ENCODE measurements at places on chromosomes 7 and 10.
A peak's percentile ranks its signal among the peaks of the same experiment; 100 is the strongest.

GRCh38 chr7:14071045-14071444 lies 81.6 kb upstream of the ETV1 start:
- DNase-seq = no peak

DNA sequence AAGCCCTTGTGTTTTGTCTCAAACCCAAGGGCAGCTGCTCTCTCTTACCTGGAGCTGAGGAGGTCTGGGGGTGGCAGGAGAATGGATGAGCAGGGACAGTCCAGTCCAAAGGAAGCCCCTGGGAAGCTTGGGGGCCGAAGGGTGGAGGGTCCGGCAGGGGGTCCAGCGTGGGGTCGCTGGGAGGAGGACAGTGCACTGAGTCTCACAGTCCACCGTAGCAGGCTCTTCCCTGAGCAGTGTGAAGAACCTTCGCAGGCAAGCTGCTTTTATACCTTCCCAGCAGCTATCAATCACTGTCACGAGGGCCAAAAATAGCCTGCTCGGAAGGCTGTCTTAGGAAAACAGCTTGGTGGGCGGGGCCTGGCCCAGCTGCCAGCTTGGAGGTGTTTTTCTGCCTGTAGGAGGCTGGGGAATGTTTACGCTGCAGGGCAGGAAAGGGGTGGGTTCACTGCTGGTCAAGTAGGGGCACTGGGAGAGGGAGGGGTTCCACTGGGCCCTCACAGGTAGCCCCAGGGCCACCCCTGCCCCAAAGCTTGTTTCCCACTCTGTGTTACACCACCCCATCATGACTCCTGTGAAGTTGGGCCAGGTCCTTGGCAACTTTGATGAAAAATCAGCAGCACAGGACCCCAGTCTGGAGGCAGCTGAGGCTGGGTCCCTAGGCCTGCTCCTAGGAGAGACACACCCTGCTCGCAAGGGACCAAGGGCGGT lies at the start of gene DEPP1:
Gene DEPP1 (minus strand): TSS at position 240 of the 711 bp plus-strand sequence. CDS start 779 bp downstream, outside the sequence.
- peak; percentile 96 for DNase-seq

- no peak for DNase-seq
Measured at GRCh38 chr7:14858866-14859265, 43.7 kb downstream of the DGKB start.

GRCh38 chr7:105487579-105488571 lies 34.2 kb downstream of the PUS7 start:
- peak; percentile 88 for DNase-seq

GRCh38 chr10:74651565-74651964 lies 174.8 kb upstream of the KAT6B start:
- no peak for DNase-seq

DNA sequence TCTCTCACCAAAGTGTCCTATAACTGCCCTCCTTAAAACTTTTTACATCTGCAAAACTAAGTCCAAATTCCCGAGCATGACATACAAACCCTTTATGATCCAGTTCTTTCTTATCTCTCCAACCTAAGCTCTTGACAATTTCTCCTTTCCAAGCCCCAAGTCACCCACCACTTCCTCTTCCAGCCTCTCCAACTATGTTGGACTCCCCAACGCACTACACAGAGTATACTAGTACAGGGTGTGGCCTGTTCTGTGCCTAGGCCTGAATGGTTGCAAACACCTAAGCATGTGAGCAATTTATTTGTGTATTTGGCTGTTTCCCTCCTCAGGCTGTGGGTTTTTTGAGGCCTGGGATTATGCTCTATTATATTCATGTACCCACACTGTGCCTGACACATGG lies 101.2 kb upstream of the APBB1IP start:
- no peak for DNase-seq

- DNase-seq = peak; percentile 97
Measured at GRCh38 chr7:90720984-90721760, 125.1 kb downstream of the CDK14 start.

- DNase-seq = no peak
Measured at GRCh38 chr10:31770307-31770902, 158.2 kb downstream of the ARHGAP12 start.

DNA sequence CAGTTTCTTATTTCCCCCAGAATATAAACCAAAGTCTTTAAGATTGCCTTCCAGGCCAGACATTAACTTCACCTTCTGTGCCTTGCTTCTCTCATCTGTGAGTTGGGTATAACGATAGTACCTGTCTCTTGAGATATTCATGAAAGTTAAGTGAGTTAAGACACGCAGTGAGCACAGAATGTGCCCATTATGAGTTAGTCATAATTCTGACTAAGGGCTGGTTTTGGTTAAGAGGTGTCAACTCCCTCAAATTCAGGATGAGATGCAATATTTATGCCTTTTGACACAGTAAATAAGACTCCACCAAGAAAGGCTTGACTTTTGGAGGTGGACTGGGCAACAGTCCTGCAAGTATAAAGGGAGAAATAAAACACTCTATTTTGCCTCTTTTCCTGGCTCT lies 528.7 kb upstream of the IGFBP3 start:
- no peak for DNase-seq

- peak; percentile 99 for DNase-seq
Measured at GRCh38 chr7:25846722-25847121, 305.3 kb upstream of the NFE2L3 start.

DNA sequence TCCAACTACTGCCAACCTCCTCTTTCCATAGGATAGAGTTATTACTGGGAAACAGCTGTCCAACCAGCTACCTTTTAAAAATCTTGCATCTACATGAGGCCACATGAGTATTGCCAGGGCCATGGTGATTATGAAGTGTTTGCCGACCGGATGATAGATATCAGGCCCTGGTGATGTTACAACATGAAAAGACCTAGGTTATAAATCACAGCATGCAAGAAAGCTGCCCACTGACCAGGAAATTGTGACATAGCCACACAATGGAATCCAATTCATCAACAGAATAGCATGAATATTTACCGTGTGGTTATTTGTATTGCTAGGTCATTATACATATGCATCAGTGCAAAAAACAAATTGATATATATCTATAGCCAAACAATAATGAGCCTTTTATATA lies 517.0 kb downstream of the INHBA start:
- no peak for DNase-seq

DNA sequence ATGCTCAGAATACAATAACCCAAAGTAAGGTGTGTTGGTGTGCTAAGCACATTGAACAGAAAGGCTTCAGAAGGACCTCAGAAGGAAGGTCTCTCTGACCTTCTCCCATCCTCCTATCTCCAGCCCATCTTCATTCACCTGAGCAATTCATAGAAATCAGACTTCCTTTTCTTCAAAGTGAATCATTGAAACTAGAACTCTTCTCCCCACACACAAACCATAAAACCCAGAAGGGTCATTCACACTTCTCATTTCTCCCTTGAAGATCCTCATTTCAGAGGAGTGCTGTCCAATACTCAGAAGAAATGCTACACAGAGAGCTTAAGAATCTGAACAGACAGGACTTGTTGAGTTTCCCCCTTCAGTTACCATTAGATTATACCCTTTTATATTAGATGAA lies 89.5 kb downstream of the VWDE start:
- DNase-seq = no peak

- no peak for DNase-seq
Measured at GRCh38 chr7:30347226-30348082, 63.1 kb downstream of the ZNRF2 start.

Data from choroid plexus epithelial cell (primary cell).